ENCODE measurements at places on chromosomes 6 and 20. TPM values are rescaled to one million over a fixed set of nuclear protein-coding genes. Genes with fewer than 3 reads are reported as not detected.
A peak's percentile ranks its signal among the peaks of the same experiment; 100 is the strongest.

The TUBB2B gene
- total RNA-seq: not detected

DNA sequence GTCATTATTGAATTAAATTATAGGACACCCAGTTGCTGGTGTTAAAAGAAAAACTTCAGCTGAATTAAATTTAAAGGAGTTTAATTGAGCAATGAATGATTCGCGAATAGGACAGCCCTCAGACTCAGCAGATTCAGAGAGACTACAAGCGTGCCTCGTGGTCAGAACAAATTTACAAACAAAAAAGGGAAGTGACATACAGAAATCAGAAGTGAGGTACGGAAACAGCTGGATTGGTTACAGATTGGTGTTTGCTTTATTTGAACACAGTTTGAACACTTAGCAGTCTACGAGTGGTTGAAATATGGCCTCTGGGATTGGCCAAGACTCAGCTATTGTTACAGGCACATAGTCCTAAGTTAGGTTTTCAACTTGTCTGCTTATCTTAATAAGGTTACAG, 25.8 kb upstream of the TNFRSF21 start:
- no peak for DNase-seq

GRCh38 chr6:35082733-35083403, 58.3 kb downstream of the TCP11 start:
- DNase-seq: no peak

DNA sequence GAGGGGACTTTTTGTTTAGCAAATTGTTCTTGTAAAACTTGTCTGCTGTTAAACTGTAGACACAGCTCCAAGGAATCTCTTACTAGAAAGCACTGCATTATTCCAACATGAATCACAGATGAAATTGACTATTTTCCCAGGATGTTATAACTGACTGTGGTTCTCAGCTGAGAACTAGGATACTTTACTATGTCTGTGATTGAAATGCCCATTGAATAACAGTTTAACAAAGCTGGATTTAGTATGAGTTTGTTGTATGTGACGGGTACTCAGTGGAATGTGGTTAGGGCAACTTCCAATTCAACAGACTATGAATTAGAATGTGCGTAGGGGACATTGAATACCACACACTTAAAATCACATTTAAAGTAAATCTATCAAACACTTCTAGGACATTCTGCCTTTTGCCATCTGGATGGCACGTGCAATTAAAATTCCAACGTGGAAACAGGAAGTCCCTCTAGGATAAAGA, 193.4 kb upstream of the PREP start:
- DNase-seq: no peak

GRCh38 chr6:66902457-66902856, 1195.4 kb upstream of the EYS start:
- DNase-seq: no peak

DNA sequence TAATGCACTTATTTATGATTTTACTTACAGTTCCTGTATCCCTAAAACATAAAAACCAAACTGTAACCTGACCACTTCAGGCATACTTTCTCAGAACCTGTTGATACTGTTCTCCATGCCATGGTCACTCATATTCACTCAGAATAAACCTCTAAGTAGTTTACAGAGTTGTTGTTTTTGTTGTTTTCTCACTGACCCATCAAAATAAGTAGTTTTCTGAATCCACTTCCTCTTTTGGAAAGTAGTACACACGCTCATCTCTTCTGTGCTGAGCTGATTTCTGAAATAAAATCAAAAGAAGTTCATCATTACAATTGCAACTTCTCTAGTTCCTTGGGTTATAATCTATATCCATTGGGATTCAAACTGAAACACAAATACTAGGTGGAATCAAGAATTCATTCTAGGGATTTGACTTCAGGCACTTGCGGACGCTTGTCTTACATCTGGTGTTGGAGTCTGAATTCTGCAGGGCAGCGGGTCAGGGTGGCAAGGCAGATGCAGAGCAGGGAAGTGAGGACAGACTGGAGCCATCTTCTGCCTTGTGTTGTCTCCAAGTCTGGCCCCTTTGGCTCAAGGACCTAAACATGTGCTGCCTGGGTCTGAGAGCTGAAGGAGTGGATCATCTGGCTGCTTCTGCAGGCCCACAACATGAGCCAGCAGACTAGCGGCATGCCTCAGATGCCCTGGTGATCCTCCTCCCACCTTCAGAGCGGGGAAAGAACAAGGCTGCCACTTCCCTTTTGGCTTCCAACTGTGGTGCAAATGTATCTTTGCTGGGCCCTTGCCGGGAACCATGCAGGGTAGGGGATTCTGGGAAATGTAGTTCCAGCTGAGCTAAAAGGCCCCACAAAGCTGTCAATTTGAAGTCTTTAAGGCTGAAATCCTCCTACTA, 167.9 kb upstream of the MYLIP start:
- DNase-seq: no peak

- peak; percentile 61 for DNase-seq
These were observed 9.9 kb downstream of the STX16 start for GRCh38 chr20:58660855-58661597.

DNA sequence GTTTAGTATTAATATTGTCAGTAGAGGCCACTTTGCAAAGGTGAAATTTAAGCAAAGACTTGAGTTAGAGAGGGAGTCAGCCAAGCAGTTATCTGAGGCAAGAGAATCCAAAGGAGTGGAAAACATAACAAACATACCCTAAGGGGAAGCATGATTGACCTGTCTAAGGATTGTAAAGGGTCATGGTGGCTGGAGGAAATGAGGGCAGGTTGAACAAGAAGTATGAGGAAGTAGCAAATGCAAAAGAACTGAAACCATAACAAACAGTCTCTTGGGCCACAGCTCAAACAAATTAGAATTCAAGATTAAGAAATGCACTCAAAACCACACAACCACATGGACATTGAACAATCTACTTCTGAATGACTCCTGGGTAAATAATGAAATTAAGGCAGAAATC, 103.2 kb downstream of the FBXO5 start:
- DNase-seq: no peak

Data from activated naive CD4-positive, alpha-beta T cell treated with anti-CD3 and anti-CD28 coated beads, Interleukin-2, amount 50 U/mL, for 72 hours (primary cell).